ENCODE measurements at places on chromosomes 4 and X. TPM values are rescaled to one million over a fixed set of nuclear protein-coding genes. Genes with fewer than 3 reads are reported as not detected.

GPR143 gene
- total RNA-seq: 1.5 TPM

MAGEC1 gene
- 0.27 TPM for total RNA-seq

XK gene
- total RNA-seq: 0.36 TPM

IGSF1 gene
- not detected for total RNA-seq

TDO2 gene
- total RNA-seq: not detected

HPGD gene
- 3.8 TPM for total RNA-seq

RBMXL3 gene
- total RNA-seq: 0.81 TPM

ATXN3L gene
- total RNA-seq: not detected

MAGEA9B gene
- not detected for total RNA-seq

INTU gene
- 15.4 TPM for total RNA-seq

RBM46 gene
- 0.08 TPM for total RNA-seq

FABP2 gene
- total RNA-seq: 0.24 TPM

FAT4 gene
- 6.7 TPM for total RNA-seq

KCND1 gene
- total RNA-seq: 0.71 TPM

MAGEA2B gene
- total RNA-seq: 1.7 TPM

UGT2A2 gene
- 0.27 TPM for total RNA-seq

ODAPH gene
- total RNA-seq: 1.0 TPM

NLRP2B gene
- total RNA-seq: 0.35 TPM

KLHL34 gene
- total RNA-seq: 0.43 TPM

CEP44 gene
- 17.0 TPM for total RNA-seq

ZIC3 gene
- total RNA-seq: 0.39 TPM

SLC6A14 gene
- total RNA-seq: 0.16 TPM

F8A3 gene
- total RNA-seq: not detected

SMIM31 gene
- total RNA-seq: not detected

UGT8 gene
- total RNA-seq: 1.5 TPM

ANKRD37 gene
- 7.4 TPM for total RNA-seq

AREG gene
- total RNA-seq: not detected

WWC2 gene
- total RNA-seq: 5.5 TPM

TMEM31 gene
- 0.50 TPM for total RNA-seq

ATP1B4 gene
- not detected for total RNA-seq

NXF2B gene
- total RNA-seq: not detected
